Esophagus muscularis mucosa (tissue), 4 donors: ENCODE measurements at places on chromosomes 11 and 22. TPM values are rescaled to one million over a fixed set of nuclear protein-coding genes. Genes with fewer than 3 reads are reported as not detected.

DNA sequence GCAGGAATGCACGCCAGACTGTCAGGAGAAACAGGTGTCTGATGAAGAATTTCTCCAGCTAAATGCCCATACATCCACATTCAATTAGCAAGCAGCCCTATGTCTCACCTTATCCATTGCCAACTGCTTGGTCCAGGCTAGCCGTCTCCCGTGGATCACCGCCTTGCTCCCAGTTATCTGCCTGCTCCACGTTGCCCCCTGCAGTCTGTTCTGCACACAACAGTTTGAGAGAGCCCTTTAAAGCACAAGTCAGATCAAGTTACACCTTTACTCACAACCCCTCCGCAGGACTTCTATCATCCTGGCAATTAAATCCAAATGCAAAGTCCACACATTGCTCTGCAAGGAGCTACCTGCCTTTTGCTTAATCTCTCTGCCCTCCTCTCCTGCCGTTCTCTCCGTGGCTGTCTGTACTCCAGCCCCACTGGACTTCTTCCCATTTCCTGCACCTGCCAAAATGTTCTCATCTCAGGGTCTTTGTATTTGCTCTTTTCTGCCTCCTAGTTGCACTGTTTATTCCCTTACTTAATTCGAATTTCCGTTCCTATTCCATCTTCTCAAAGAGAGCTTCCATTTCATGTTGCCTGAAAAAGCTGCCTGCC lies 185.3 kb upstream of the LARGE1 start:
- H3K27ac ChIP-seq, result no peak overlapping the region
- no peaks in the 10 kb centered on the region for H3K36me3 ChIP-seq
- no peak overlapping the region for H3K4me3 ChIP-seq
- H3K4me1 ChIP-seq, result no peaks in the 10 kb centered on the region
- DNase-seq, result peak; percentile 89

DNA sequence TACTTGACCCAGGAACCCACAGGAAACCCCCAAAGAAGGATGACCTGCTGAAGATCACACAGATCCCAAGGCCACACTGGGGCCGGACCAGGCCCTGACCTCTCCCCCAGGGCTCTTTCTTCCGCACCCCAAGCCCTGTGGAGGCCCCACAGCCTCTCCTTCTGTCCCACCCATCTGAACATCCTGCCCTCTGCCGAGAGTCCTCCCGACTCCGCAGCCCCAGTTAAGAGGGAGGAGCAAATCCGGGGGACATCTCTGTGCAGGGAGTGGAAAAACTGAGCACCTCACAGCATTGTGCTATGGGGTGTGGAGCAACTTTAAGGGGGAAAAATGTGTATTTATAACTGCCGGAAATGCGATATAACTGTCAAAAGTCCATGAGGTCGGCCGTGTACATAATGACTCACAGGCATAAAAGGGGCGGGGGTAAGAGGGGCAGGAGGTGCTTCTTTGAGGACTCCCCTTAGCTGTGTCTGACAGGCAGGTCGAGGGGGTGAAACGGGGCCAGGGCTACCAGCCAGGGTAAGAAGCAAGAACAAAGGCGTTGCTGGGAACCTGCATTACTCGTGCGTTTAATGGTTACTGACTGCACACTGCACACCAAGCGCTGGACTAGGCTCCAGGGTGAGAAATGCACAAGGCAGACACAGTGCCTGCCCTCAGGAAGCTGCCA lies 57.2 kb downstream of the WNT11 start:
- H3K4me3 ChIP-seq, result no peak overlapping the region
- H3K4me1 ChIP-seq, result peaks cover 17% of the 10 kb centered on the region
- H3K27ac ChIP-seq, result no peak overlapping the region
- no peaks in the 10 kb centered on the region for H3K27me3 ChIP-seq
- no peaks in the 10 kb centered on the region for H3K36me3 ChIP-seq

DNA sequence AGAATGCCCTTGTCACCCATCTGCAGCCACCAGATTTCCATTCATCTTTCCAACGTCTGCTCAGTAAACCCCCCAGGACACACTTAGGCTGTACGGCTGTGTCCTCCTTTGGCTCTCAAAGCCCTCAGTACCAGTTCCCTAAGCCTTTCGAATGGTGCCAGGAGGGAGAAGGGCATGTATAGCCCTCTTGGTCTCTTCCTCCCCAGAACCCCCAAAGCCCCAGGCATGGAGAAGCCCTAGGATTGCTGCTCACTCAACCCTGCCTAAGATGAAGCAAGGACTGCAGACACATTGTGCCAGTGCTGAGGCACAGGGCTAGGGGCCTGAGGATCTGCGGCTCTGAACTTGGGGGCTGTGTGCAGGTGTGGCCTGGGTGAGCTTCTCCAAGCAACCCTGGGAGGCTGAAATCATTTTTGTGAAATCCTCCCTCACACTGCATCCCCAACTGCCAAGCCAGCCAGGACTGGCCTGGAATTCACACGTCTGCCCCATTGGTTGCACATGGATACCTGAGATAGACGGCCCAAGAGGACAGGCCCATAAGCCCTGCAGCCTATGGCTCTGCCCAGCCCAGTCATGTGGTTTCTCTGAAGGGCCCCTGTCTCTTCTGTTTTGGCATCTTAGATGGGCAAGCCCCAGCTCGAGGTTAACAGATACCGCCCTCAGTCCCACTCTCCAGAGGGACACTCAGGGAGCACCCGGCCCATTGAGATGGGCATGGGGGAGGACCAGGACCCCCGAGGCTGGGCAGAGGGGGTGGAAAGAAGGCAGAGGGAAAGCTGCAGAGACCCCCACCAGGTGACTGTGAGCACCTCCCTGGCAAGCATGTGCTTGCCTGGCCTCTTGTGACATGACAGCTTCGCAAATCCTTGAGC lies 34.0 kb downstream of the KCNQ1OT1 start:
- no peak overlapping the region for H3K27ac ChIP-seq
- no peaks in the 10 kb centered on the region for H3K27me3 ChIP-seq
- peaks cover 13% of the 10 kb centered on the region for H3K4me1 ChIP-seq
- H3K4me3 ChIP-seq, result no peak overlapping the region
- DNase-seq, result peak; percentile 53

- H3K27me3 ChIP-seq, result no peaks in the 10 kb centered on the region
- no peak for DNase-seq
- H3K27ac ChIP-seq, result peak overlapping the region; percentile 55
- H3K4me3 ChIP-seq, result no peak overlapping the region
- no peaks in the 10 kb centered on the region for H3K36me3 ChIP-seq
Observed at GRCh38 chr22:33873186-33873585, 47.1 kb downstream of the LARGE1 start.

DNA sequence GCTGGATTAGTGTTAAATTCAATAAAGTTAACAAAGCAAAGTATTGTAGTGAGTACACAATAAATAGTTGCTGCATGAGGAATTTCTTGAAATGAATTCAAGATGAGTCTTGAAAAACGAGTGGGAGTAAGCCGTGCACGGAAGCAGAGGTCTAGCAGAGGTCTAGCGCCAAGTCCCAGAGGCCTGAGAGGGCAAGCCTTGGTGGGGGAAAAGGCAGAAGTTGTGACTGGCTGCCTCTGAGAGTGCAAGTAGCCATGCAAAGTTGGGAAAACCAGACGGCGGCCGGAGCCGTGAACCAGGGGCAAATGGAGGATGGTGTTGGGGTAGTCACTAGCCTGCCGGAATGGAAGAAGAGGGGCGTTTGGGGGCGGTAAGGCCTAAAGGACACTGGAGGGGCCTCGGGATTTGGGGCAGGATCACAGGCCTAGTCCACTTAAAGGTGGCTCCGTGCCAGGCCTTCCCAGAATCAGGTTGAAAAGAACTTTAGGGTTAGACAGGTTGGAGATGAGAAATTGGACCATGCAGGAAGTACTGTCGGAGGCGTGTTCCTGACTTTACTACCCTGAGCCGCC lies 379 bp upstream of the SLC3A2 start:
- H3K27ac ChIP-seq, result peak overlapping the region; percentile 99
- DNase-seq, result peak; percentile 96
- no peaks in the 10 kb centered on the region for H3K27me3 ChIP-seq
- H3K36me3 ChIP-seq, result peaks cover 31% of the 10 kb centered on the region

GRCh38 chr11:65241692-65242091 lies 20.1 kb upstream of the POLA2 start:
- H3K4me3 ChIP-seq, result no peak overlapping the region
- H3K27me3 ChIP-seq, result no peaks in the 10 kb centered on the region
- H3K36me3 ChIP-seq, result no peaks in the 10 kb centered on the region
- H3K4me1 ChIP-seq, result no peaks in the 10 kb centered on the region
- no peak for DNase-seq

DNA sequence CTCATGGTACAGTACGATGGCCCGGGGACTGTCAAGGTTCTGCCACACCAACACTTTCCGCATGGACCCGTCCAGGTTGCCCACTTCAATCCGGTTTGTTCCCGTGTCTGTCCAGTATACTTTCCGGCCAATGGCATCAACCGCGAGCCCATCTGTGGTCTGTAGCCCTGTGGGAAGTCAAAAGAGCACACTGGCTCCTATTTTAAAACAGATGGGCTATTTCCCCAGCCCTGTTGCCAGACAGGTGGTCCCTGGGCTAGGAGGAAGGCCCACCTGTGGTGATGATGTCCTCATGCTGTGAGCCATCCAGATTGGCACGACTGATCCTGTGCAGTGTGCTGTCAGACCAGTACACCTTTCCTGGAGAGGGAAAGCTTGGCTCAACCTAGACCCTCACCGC lies 30.4 kb upstream of the CKAP5 start:
- no peaks in the 10 kb centered on the region for H3K27me3 ChIP-seq
- H3K27ac ChIP-seq, result no peak overlapping the region
- no peaks in the 10 kb centered on the region for H3K4me1 ChIP-seq
- no peak for DNase-seq
- peaks cover 59% of the 10 kb centered on the region for H3K36me3 ChIP-seq

- no peaks in the 10 kb centered on the region for H3K36me3 ChIP-seq
- H3K4me3 ChIP-seq, result no peak overlapping the region
- peak; percentile 60 for DNase-seq
- H3K27ac ChIP-seq, result no peak overlapping the region
Observed at GRCh38 chr22:49242480-49242879, 585.2 kb downstream of the BRD1 start.

- peak overlapping the region; percentile 91 for H3K27ac ChIP-seq
- H3K27me3 ChIP-seq, result no peaks in the 10 kb centered on the region
Observed at GRCh38 chr11:64268893-64269539, 15.4 kb downstream of the BAD start.

GRCh38 chr22:43164636-43165035 lies 13.3 kb downstream of the TSPO start:
- no peak for DNase-seq
- no peak overlapping the region for H3K4me3 ChIP-seq
- no peaks in the 10 kb centered on the region for H3K27me3 ChIP-seq
- H3K36me3 ChIP-seq, result peaks cover 60% of the 10 kb centered on the region
- peaks cover 23% of the 10 kb centered on the region for H3K4me1 ChIP-seq
- peak overlapping the region; percentile 23 for H3K27ac ChIP-seq

DNA sequence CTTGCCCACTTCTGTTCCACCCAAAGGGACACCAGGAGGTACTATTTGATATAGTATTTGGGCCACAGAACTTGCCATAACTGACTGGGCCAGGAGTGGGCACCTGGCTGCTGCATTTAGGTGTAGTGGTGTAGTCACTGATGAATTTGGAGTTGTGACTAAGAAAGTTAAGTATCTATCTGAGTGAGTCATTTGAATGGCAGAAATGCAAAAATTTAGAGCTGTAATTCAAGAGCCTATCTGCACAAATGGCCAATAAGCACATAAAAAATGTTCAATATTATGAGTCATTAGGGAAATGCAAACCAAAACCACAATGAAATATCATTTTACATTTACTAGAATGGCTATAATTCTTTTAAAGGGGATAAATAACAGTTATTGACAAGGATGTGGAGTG lies 14.7 kb downstream of the GLYATL2 start:
- no peaks in the 10 kb centered on the region for H3K36me3 ChIP-seq
- H3K27me3 ChIP-seq, result no peaks in the 10 kb centered on the region
- no peak for DNase-seq
- H3K27ac ChIP-seq, result no peak overlapping the region

- peaks cover 75% of the 10 kb centered on the region for H3K4me1 ChIP-seq
- no peak for DNase-seq
- H3K27me3 ChIP-seq, result no peaks in the 10 kb centered on the region
- peak overlapping the region; percentile 98 for H3K27ac ChIP-seq
- H3K36me3 ChIP-seq, result peaks cover 23% of the 10 kb centered on the region
Observed at GRCh38 chr22:36381513-36382128, 6.1 kb downstream of the MYH9 start.

The CSNK2A3 gene
- 0.97 TPM for total RNA-seq

The TSSK2 gene
- not detected for total RNA-seq

The CD248 gene
- total RNA-seq, result 23.0 TPM

The MRGPRX4 gene
- not detected for total RNA-seq

The ACAT1 gene
- total RNA-seq, result 191 TPM

The FREY1 gene
- total RNA-seq, result 1.5 TPM

The ANO9 gene
- 0.32 TPM for total RNA-seq

The ELFN2 gene
- 0.17 TPM for total RNA-seq
